ENCODE measurements at places on chromosomes 7 and 10.

DNA sequence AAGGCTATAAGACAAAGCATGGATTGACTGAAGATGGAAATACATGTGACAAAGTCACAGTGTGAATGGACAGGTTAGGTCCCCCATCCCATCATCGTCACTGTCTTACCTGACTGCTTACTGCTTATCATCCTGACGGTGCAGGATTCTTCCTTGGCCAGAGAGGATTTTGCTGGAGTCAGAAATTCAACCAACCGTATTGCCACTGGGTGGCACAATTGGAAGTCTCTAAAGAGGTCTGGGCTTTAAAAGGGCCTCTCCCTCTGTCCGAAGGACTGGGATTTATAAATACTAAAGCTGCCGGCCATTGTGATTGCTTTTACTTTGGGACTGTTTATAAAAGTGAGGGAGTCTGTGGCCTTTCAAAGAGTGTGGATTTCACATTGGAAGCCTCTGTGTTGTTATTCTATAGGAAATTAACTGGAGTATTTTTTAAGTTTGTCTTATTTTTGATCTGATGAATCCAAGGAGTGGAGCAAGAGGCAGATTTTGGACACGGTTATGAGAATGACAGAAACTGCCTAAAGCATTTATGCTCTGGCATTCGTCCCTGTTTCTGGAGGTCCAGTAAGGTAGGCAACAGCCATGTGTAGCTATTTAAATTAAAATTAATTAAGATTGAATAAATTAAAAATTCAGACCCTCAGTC lies 113.3 kb upstream of the CREB5 start:
- DNase-seq, result peak; percentile 28

GRCh38 chr10:4683838-4684237 lies 142.2 kb upstream of the AKR1E2 start:
- DNase-seq, result no peak

GRCh38 chr10:84398696-84399095 lies 70.3 kb downstream of the CCSER2 start:
- DNase-seq, result no peak

DNA sequence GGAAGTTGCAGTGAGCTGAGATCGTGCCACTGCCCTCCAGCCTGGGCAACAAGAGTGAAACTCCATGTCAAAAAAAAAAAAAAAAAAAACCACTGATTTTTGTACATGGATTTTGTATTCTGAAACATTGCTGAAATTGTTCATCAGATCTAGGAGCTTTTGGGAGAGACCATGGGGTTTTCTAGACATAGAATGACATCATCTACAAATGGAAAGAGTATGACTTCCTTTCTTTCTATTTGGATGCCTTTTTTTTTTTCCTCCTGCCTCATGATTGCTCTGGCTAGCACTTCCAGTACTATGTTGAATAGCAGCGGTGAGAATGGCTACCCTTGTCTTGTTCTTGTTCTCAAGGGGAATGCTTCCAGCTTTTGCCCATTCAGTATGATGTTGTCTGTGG lies 89.1 kb downstream of the ANLN start:
- peak; percentile 54 for DNase-seq

Data from suppressor macrophage treated with lipopolysaccharide for 1 hour (primary cell).